ENCODE measurements at places on chromosomes 4 and X. TPM values are rescaled to one million over a fixed set of nuclear protein-coding genes. Genes with fewer than 3 reads are reported as not detected.

- DNase-seq: no peak
Observed at GRCh38 chrX:16678689-16679088, 28.7 kb downstream of the S100G start.

GRCh38 chrX:119895843-119896326, at the start of gene AKAP14:
AKAP14 (plus strand) TSS chrX:119895893; CDS start chrX:119903224, 7,331 bp downstream.
- DNase-seq: peak; percentile 5

DNA sequence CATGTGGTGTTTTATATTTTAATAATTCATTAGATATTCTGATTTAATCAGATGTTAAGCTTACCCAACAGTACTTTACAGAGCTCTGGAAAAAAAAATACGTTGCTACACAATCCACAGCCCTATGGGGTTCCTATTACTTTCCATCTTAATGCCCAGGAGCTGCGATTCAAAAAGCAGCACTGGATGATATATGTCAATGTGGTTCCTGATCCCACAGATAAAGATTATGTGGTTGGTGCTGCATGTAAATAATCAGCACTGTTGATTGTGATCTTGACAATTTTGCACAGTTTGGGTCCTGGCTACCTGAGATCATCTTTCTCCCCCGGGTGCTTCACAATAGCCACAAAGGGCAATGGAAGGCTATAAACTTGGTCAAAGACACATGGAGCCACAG, 72.7 kb upstream of the DCLK2 start:
- DNase-seq: no peak

- no peak for DNase-seq
Observed at GRCh38 chr4:128449251-128449650, 161.6 kb upstream of the PGRMC2 start.

GRCh38 chr4:1767061-1767769, 25.9 kb upstream of the FGFR3 start:
- no peak for DNase-seq

GRCh38 chrX:80216086-80216485, 201.5 kb downstream of the TBX22 start:
- no peak for DNase-seq

Gene PAGE1
- not detected for total RNA-seq

All from tongue (tissue), 3 donors.